Left ventricle myocardium superior (tissue), 1 donor: ENCODE measurements at places on chromosomes 4 and X. TPM values are rescaled to one million over a fixed set of nuclear protein-coding genes. Genes with fewer than 3 reads are reported as not detected.

DNA sequence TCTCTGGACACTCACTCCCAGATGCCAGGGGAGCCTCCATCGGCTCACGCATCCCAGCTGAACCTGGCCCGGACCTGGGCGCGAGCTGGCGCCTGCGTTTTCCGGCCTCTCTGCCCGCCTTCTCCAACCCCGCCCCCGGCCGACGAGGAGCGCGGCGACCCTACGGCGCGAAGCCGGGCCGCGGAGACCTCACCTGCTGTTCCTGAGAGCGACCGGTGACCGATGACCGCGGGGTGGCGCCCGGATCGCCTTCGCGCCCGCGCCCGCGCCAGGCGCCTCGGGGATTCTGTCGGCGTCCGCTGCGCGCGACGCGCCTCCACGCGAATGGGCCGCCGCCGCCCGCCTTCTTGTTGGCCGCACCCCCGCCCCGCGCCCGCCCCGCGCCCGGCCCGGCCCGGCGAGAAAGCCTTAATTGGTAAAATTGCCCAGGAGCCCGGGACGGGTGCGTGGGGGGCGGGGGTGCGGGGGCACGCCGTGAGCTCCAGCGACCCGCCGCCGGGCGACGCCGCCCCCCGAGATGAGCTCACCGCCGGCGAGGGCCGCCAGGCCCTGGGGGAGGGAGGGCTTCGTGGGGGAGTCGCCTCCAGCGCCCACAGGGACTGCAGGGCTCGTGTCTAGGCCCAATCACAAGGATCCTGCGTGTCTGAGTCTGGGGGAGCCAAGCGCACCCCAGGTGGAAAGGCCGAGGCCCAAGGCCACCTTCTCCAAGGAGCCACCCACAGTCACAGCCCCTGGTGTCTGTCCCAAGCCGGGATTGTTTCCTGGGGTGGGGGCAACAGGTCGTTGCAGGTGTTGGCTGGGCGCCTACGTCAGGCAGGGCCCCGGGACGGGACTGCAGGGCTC lies at the start of gene FLNA:
FLNA (minus strand) TSS at position 322 of the 843 bp plus-strand sequence. CDS start 3,389 bp downstream, outside the sequence.
- DNase-seq: peak; percentile 71

GRCh38 chr4:82201303-82201702 lies 172.5 kb downstream of the HNRNPD start:
- no peak for DNase-seq

DNA sequence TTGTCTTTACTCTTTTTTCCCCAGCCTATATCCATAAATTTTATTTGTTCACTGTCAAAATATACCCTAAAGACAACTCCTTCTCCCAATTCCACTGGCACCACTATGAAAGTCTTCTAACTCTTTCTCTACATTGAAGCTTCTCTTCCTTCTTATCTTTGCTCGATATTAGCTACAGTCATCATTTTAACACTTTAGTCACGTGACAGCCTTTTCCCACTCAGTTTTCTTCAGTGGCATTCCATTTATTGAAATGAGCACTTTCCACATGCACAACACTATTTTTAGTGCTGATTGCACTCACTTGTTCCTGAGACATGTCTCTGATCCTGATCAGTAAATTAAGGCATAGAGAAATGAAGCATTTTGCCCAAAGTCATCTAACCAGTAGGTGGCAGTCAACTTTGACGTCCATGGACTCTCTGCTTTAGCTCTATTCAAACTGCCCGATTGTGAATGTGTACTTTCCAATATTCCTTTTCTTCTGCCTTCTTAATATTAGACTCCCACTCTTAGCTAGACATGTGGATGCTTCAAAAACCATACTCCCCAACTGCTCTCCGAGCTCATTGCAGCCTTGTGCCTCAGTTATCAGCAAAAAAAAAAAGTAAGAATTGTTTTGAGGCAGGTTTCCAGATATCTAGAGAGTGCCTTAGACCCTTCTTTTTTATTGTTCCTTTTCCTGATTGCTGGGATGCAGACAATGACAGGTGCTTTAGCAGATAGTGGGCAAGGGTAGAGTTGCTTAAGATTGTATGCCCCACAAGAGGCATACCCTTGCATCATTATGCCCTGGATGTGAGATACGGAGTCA lies 394.4 kb upstream of the ADGRL3 start:
- DNase-seq: no peak

GRCh38 chr4:22614114-22614513 lies 78.6 kb upstream of the GBA3 start:
- peak; percentile 29 for DNase-seq

GRCh38 chr4:170109586-170110284 lies 20.0 kb upstream of the AADAT start:
- DNase-seq: no peak

GRCh38 chr4:108052558-108053120 lies 63.0 kb downstream of the HADH start:
- DNase-seq: no peak

- DNase-seq: no peak
Measured at GRCh38 chrX:20517565-20517964, 250.9 kb upstream of the RPS6KA3 start.

GRCh38 chr4:111952688-111953087 lies 192.6 kb upstream of the FAM241A start:
- DNase-seq: no peak

DNA sequence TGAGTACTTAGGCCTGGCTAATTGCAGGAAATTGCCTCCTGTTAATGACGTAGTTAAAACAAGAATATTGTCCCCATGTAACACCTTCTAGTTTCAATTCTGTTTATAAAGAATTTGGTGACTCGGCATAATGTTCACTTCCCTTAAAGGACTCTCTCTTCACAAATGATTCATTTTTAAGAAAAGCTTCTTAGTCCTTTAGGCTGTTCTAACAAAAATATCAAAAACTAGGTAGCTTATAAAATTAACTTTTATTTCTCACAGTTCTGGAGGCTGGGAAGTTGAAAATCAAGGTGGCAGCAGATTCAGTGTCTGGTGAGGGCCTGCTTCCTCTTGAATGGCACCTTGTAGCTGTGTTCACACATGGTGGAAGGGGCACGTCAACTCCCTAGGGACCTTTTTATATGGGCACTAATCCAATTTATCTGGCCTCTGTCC lies 23.8 kb downstream of the COL25A1 start:
- DNase-seq: no peak

- DNase-seq: no peak
Measured at GRCh38 chr4:54149323-54149722, 49.4 kb downstream of the GSX2 start.

- DNase-seq: no peak
Measured at GRCh38 chr4:40865696-40866095, 115.9 kb downstream of the NSUN7 start.

DNA sequence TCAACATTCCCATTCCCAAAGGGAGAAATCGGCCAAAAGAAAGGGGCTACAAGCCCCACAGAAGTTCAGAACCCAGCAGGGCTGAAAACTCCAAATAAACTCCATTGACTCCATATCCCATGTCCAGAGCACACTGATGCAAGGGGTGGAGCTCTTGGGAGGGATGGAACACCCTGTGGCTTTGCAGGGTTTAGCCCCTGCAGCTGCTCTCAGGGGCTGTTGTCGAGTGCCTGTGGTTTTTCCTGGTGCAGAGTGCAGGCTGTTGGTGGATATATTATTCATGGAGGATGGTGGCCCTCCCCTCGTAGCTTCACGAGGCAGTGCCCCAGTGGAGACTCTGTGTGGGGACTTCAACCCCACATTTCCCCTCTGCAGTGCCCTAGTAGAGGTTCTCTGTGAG lies 53.7 kb downstream of the PDGFRA start:
- DNase-seq: no peak

DNA sequence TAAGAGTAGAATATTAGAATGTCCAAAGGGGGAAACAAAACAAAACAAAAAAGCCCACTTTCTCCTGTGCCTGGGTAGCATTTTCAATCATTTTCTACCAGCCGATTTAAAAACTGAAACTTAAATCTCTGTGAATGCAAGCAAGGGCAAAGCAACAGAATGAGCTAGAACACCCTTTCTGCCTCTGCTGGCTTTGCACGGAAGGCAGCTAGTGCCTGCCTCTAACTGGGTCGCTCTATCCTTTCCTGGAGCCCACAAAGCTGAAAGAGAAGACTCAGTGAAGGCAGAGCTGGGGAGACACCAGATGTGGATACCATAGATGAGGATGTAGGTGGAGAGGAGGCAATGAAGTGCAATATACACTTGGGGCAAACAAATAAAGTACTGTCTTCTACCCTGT lies 248.9 kb upstream of the TTC29 start:
- DNase-seq: no peak

- DNase-seq: no peak
Measured at GRCh38 chr4:166432842-166433241, 559.8 kb downstream of the TLL1 start.

DNA sequence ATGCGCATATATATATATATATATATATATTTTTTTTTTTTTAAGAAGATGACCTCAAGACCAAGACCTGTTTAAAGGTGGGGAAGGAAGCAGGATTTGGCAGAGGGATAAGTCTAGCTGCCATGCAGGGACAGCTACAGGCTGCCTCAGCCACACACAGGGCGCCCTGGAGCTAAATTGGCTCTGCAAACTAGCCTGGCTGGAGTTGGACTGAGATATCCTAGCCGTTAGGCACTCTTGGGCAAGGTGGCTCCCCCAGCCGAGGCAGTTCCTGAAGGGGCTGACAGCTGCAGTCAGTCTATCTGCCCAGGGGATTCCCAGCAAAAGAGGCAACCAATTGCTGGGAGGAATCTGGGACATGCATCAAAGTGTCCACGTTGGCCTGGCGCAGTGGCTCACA lies 21.9 kb downstream of the TRIML1 start:
- no peak for DNase-seq

PRMT9 gene
- 5.1 TPM for total RNA-seq

PARM1 gene
- 107 TPM for total RNA-seq
